Vagina (tissue), 2 donors: ENCODE measurements at places on chromosomes 7 and 10.
A peak's percentile ranks its signal among the peaks of the same experiment; 100 is the strongest.

DNA sequence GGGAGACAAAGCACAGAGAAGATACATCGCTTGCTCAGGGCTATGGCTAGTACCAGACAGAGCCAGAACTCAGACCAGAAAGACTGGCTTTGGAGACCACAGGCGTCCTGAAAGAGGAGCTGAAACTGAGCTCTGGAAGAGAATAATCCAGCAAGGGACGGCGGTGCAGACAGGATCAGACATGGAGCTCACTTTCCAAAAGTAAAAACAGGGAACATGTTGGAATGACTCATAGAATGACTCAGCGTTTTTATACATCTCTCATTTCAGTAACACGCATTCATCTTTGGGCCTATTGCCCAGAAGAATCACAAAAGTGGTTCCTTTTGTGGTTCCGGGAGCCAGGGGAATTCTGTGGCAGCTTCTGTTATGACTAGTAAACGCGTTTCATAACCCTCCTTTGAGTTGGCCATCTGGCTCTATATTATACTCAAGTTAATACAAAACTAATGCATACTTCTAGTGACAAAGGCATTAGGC, 37.2 kb downstream of the PLEKHS1 start:
- H3K27ac ChIP-seq, result peak overlapping the region; percentile 28
- no peak for DNase-seq
- no peaks in the 10 kb centered on the region for H3K27me3 ChIP-seq

DNA sequence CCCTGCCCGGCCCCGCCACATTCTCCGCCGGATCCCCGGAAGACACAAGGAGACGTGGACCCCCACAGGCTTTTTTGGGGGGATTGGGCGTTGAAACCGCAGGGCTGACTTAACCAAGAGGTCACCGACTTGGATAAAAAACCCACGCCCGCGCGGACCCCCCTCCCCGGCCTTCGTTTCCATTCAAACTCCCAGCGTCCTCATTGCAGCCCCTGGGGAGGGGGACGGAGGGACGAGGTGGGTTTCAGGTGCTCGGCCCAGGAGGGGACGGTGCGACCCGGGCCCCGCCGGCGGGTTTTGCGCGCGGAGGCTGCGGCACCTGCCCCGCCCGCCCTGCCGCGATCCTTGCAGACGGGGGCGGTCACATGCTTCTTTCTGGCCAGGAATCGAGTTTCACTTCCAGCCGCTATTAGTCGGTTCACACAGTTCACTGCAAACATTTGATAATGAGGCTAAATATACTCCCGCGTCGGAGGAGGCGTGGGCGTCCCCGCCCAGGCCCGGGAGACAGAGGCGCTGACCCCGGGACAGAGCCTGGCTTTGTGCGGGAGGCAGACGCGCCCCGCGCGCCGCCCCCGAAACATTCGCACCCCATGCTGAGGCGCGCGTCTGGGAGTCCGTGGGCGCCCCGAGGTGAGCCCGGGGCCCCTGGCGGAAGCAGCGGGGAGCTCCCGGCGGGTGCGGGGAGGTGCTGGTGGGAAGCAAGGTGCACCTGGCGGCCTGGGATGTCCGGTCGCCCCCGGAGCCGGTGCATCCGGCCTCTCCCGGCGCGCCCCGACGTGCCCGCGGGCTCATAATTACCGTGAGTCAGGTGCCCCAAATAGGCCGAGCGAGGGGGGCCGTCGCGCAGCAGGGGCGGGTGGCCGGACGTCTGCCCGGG, 2.7 kb upstream of the PDGFA start:
- H3K27ac ChIP-seq, result no peak overlapping the region
- H3K36me3 ChIP-seq, result no peaks in the 10 kb centered on the region
- H3K4me1 ChIP-seq, result peaks cover 41% of the 10 kb centered on the region
- peaks cover 7% of the 10 kb centered on the region for H3K27me3 ChIP-seq

DNA sequence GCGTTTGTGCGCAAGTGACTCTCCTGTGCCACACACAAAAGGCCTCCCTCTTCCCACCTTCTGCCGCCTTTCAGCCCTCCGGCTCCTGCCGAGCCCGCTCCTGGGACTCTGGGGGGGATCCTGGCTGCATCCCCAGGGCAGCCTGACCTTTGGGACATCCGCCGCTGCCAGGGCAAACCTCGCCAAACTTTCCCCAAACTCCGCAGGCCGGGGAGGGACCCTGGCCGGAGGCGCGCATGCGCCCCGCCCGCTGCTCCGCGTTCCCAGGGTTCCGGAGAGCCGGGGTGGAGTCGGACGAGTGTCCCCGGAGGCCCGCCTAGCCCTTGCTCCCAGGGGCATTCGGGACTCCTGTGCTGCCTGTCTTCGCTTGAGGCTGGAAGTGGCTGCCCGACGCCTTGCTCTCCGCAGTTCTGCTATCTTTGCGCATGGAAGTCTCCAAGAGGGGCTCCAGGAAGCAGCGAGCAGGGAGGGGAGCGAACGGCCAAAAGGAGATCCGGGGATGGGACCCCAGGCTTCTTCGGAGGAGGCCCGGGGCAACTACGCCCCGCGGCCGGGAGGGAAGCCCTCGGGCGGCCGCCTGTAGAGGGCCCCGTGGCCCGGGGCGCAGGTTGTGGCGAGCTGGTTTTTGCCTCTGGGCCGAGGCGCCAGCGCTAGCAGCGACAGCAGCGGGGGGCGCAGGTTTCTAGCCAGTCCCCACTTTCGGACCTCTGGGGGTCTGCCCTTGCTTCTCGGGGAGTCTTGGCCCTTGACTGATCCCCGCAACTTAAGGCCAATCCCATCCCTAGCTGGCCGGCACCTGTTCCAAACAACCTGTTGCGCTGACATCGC, 7.0 kb downstream of the PTF1A start:
- H3K27ac ChIP-seq, result no peak overlapping the region
- no peaks in the 10 kb centered on the region for H3K27me3 ChIP-seq
- H3K36me3 ChIP-seq, result no peaks in the 10 kb centered on the region

DNA sequence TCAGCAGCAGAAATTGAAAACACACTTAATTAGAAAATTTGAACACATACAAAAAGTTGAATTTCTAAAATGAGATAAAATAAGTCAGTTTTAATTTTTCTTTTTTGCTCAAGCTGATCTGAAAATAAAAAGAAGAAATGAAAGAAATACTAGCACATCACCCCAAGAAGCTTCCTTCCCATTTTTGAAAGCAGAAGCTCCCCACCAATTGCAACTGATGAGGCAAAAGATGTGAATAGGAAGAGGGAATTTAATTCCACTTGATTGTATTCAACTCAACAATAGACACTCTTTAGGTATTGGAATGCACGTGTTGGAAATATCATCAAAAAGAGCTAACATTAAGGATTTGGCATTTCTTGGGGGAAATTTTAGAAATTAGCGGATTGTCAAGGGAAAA, 175.8 kb downstream of the TRIL start:
- peaks cover 12% of the 10 kb centered on the region for H3K4me1 ChIP-seq
- H3K4me3 ChIP-seq, result no peak overlapping the region
- no peak for DNase-seq
- no peaks in the 10 kb centered on the region for H3K36me3 ChIP-seq

GRCh38 chr7:53119514-53119941, 84.1 kb downstream of the POM121L12 start:
- H3K36me3 ChIP-seq, result no peaks in the 10 kb centered on the region
- H3K27me3 ChIP-seq, result no peaks in the 10 kb centered on the region
- no peaks in the 10 kb centered on the region for H3K4me1 ChIP-seq

DNA sequence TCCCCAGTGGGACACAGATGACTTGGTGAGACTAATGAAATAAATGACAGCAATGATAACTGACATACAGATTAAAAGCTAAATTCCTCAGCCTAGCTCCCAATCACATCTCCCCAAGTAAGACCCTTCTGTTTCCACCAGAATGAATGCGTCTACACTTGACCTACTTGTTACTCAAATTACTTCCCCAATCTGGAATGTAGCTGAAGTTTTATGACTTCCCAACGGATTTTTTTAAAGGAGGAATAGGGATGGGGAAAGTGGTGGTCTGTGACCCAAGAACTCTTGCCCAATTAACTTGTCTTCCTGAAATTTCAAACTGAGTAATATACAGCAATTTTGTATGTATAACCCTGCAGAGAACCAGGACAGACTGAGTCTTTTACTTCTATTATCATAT, 9.1 kb downstream of the H2AZ2 start:
- H3K27ac ChIP-seq, result no peak overlapping the region
- no peak overlapping the region for H3K4me3 ChIP-seq
- H3K36me3 ChIP-seq, result peaks cover 48% of the 10 kb centered on the region

- peaks cover 11% of the 10 kb centered on the region for H3K4me1 ChIP-seq
- DNase-seq, result no peak
- H3K36me3 ChIP-seq, result no peaks in the 10 kb centered on the region
- H3K27ac ChIP-seq, result no peak overlapping the region
- no peaks in the 10 kb centered on the region for H3K27me3 ChIP-seq
- no peak overlapping the region for H3K4me3 ChIP-seq
Measured at GRCh38 chr10:76051007-76051936, 619.8 kb downstream of the LRMDA start.

- DNase-seq, result no peak
- H3K27me3 ChIP-seq, result no peaks in the 10 kb centered on the region
- H3K36me3 ChIP-seq, result no peaks in the 10 kb centered on the region
- H3K4me1 ChIP-seq, result no peaks in the 10 kb centered on the region
- H3K4me3 ChIP-seq, result no peak overlapping the region
Measured at GRCh38 chr7:1697499-1698125, 27.5 kb downstream of the ELFN1 start.

- H3K36me3 ChIP-seq, result no peaks in the 10 kb centered on the region
- H3K4me1 ChIP-seq, result peaks cover 20% of the 10 kb centered on the region
- DNase-seq, result no peak
- H3K27me3 ChIP-seq, result no peaks in the 10 kb centered on the region
Measured at GRCh38 chr10:98308669-98309365, 40.8 kb upstream of the LOXL4 start.

DNA sequence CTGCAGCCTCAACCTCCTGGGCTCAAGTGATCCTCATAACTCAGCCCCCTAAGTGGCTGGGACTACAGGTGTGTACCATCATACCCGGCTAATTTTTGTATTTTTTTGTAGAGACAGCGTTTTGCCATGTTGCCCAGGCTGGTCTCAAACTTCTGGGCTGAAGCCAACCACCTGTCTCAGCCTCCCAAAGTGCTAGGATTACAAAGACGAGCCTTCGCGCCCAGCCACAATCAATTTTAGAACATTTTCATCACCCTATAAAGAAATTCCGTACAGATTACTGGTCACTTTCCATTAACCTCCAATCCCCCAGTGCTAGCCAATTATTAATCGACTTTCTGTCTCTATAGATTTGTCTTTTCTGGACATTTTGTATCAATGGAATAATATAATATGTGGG, 32.3 kb upstream of the PALS2 start:
- no peak overlapping the region for H3K27ac ChIP-seq
- H3K4me3 ChIP-seq, result no peak overlapping the region
- H3K27me3 ChIP-seq, result no peaks in the 10 kb centered on the region
- no peak for DNase-seq

DNA sequence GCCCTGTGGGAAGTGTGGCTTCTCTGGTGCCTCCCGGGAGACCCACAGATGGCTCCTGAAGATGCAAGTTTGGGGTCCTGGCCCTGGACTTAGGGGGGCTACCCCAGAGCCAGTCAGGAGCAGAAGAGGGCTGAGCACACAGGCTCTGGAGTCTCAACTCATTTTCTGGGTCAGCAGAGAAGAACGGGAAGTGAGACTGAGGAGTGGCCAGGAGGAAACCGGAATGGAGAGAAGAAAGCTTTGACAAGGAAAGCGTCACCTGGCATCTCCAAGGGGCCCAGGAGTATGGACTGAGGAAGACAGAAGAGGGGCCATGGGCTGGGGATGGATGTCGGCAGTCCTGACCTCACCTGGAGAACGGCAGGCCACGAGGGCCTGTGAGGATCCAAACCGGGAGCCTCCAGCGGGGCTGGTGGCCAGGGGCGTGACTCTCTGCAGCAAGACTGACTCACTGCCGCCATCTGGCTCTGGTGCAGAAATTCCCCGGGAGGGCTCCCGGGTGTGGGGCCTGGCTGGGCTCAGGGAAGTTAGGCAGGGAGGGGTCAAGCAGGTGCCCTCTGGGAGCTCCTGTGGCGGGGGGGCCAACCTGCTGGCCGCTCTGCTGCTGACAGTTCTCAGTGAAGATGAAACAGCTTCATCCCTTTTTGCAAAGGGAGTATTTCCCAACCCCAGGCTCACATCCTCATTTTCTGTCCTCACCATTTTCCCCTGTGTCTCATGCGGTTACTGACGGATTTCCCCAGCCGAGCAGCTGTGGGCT, 23.6 kb downstream of the DAGLB start:
- DNase-seq, result no peak
- no peaks in the 10 kb centered on the region for H3K36me3 ChIP-seq
- no peaks in the 10 kb centered on the region for H3K27me3 ChIP-seq

DNA sequence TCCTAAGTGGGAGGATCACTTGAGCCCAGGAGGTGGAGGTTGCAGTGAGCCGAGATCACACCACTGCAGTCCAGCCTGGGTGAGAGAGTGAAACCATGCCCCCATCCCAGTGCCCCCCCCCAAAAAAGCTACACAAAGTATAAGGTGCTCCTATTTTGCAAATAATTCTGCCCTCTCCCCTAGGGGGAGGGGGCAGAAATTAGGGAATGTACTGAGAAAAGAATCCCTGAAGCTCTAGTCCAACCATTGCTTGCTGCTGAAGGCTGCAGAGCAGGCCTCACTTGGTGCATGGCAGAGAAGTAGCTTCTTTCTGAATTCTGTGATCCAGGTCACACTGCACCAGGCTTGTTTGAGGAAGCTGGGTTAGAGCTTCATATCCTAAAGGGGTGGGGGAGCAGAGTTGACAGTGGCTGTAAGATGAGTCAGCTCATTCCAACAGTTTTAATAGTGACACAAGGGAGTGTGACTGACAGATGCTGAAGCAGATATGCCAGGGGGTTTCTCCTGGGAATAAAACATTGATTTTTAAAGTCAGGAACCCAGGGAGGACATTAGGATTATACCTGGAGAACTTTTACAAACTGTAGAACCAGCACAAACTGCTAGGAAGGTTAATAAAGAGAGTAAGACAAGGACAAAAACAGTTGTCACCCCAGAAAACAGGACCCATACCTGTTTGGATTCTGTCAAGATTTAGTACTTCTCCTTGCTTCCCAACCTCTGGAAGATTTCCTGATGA, 32.8 kb upstream of the STRIP2 start:
- H3K4me1 ChIP-seq, result no peaks in the 10 kb centered on the region
- no peaks in the 10 kb centered on the region for H3K36me3 ChIP-seq
- DNase-seq, result no peak
- H3K4me3 ChIP-seq, result no peak overlapping the region
- no peak overlapping the region for H3K27ac ChIP-seq
- H3K27me3 ChIP-seq, result no peaks in the 10 kb centered on the region

GRCh38 chr7:67738958-67739357, 742.3 kb downstream of the TYW1 start:
- H3K4me3 ChIP-seq, result no peak overlapping the region
- H3K36me3 ChIP-seq, result no peaks in the 10 kb centered on the region
- H3K4me1 ChIP-seq, result peaks cover 13% of the 10 kb centered on the region
- H3K27me3 ChIP-seq, result no peaks in the 10 kb centered on the region
- peak overlapping the region; percentile 40 for H3K27ac ChIP-seq
- DNase-seq, result peak; percentile 89
